Hematopoietic multipotent progenitor cell treated with erythropoietin and hydrocortisone succinate and interleukin-3 and kit ligand, for 6 days (in vitro differentiated cells): ENCODE measurements at places on chromosomes 12 and 14.

DNA sequence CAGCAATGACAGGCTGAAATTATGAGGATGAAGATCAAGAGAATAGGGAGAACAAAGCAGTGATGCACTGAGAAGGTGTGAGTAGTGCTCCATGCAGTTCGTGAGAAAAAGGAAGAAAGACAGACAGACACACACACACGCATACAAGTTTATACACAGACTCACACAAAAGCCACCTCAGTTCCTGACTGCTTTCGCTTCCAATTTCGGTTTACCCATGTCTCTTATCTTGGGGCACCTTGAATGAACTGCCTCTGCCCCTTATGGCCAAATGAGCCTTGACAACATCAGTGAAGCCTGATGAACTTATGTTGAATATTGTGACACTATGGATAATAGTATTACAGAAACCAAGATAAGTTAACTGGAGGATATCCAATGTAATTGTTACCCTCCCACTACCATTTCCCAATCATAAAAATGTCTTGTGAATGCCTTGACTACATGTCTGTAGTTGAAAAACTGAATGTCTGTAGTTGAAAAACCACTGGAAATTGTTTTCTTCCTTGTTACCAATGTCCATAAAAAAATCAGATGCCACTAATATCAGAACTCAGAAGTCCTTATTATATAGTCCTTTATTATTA lies 380.4 kb upstream of the DDHD1 start:
- no peak for DNase-seq

DNA sequence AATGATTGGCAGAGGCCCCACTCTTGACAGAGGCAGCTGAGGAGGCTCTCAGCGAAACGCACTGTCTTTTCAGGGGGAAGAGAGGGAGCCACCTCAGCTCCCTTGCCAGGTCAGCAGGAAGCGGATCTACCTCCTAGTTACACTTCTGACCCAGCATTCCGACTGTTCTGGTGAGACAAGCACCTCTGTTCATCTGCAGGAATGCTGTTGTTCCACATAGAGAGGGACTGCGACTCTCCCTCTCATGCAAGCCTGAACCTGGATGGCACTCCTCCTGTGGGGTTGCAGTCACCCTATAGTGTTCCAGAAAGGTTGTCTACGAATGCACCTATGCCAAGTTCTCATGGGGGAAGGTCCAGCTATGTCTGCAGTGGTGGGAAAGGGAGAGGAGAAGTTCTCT lies 37.1 kb upstream of the AEBP2 start:
- no peak for DNase-seq

DNA sequence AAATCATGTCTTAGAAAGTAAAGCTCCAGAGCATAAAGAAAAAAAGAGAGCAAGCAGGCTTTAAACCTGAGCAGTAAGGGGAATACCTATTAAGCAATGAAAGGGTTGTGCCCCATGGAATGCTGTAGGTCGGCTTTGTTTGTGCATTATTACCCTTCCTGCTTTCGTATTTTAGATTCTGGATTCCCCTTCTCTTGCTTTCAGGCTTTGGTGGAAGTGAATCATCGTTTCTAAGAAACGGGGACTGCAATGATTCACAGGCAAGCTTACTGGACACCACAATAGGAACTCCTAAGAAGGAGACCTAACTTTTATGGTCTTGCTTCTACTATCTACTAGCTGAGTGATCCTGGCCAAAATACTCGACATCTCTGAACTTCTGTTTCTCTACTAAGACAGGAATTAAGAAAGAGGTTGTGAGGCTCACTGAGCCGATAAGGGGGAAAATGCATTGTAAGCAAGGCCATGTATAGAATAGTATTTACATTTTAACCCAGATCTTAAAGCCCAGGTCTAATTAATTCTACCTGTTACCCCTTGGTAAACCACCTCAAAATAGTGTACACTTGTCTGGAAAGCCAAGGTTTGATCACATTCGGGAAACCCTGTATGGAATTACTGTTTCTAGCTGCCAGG lies 1.2 kb upstream of the BMAL2 start:
- peak; percentile 62 for DNase-seq

DNA sequence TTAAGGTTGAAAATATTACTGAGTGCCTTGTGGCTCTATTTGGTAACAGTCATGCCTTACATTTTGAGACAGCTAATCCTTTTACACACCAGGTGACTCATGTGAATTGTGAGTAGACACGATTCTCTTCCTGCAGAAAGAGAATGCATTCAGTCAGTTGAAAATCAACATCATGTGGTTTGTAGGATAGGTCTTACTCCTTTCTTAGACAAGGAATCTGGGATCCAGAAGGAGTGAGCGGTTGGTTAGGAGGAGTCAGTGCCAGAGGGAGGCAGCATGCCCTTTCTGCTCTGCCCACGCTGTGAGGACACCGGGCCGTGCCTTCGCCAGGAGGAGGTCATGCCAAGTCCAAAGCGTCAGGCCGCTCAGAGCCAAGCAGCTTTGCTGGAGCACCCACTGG lies 47.6 kb downstream of the TRAF3 start:
- DNase-seq: no peak

DNA sequence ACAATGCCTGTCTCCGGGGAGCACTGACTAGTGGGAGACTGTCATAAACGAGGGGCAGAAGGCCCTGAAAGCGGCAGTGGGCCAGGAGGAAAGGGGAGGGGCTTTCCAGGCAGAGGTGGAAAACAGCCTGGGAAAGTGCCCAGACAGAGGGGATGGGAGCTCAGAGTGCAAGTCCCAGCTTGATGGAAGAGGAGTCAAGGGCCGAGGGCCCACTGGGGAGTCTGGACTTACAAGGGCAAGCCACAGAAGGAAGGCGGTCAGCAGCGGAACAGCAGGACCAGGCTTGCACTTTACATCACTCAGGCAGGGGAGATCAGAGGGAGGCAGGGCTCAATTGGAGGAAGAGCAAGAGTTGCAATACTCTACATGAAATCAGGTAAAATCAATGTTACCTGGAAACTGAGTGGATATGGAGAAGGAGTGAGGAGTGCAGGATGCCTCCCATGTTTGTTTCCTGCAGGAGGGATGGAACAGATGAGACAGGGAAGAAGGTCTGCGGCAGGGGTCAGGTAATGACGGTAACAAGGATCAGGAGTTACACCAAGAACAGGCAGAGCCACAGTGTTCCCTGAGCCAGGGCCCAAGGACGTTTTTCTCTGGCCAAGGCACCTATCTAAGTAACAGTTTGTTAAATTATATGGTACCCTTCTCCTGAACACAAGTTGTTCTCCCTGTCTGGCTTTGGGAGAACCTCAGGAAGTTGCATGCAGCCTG lies 23.8 kb downstream of the PXN start:
- no peak for DNase-seq

GRCh38 chr12:54932038-54932437 lies 52.5 kb downstream of the TESPA1 start:
- peak; percentile 49 for DNase-seq

DNA sequence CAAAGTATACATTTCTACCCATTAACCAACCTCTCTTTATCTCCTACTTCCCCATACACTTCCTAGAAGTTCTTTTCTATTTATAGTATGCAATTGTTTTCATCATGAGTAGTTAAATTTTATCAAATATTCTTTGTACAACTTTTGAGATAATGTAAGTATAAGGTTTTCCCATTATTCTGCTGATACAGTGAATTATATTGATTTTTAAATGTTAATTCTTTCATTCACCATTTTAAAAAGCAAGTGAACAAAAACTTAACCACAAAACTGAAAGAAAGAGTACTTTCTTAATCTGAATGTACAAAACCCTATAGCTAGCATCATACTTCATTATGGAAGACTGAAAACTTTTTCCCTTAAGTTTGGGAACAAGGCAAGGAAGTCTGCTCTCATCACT lies 9.5 kb upstream of the SLCO1B3 start:
- DNase-seq: no peak

GRCh38 chr12:4202487-4202886 lies 71.1 kb upstream of the CCND2 start:
- DNase-seq: peak; percentile 38

DNA sequence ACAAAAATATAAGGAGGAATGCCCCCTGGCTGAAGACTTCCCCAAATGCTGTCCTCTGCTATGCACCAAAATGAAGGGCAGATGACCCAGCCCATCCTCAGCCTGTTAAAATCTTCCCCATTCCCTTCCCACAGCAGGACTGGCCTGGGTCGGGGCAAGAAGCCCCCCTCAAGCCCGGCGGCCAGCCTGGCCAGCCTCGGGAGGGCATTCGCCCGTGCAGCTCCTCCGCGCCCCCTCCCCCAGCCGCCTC lies 413 bp downstream of the RARG start:
- no peak for DNase-seq

- DNase-seq: peak; percentile 23
Measured at GRCh38 chr12:14885718-14886221, at the start of gene MGP. TSS of gene MGP (minus strand) at chr12:14885854. CDS start at chr12:14885791, 63 bp downstream.

DNA sequence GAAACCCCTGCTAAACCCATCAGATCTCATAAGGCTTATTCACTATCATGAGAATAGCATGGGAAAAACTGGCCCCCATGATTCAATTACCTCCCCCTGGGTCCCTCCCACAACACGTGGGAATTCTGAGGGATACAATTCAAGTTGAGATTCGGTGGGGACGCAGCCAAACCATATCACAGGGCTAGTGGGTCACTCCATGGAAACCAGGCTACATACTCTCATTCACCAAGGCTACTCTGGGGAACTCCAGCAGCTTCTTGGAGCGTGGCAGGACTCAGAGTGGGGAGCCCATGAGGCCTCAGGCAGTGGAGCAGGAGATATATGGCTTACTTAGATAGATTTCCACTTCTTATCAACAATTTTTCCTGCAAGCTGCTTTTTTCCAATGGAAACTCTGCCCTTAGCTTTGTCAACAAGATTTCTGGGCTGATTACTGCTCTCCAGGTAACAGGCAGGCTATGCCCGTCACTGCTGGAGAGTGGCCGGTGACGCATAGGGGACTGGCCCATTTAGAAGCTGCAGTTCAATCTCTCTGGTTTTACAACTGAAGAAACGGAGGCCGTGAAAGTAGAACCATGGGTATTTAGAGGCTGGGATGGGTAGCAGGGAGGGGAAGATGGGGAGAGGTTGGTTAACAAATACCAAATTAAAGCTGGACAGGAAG lies 16.5 kb downstream of the VDR start:
- DNase-seq: no peak

GRCh38 chr12:179131-179884 lies 34.6 kb downstream of the SLC6A12 start:
- peak; percentile 42 for DNase-seq

DNA sequence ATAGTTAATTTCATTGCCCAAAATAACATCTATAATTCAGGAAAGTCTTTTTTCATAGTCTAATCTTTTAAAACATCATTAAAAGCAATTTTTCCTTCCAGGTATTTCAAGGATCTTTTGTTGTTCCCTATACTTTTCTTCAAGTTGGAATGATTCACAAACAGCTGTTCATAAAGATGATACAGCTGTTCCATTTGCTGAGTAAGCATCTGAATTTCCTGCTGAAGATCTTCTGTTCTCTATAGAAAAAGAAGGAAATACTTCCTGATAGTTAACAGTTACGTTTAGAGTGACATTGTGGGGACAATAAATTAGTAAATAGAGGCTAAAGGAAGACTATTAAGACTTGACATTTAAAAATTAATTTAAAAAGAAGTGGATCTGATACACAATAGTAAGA lies 30.3 kb upstream of the ESR2 start:
- no peak for DNase-seq

- DNase-seq: peak; percentile 69
Measured at GRCh38 chr14:34368115-34368970, 93.7 kb downstream of the SPTSSA start.

- peak; percentile 50 for DNase-seq
Measured at GRCh38 chr14:106129274-106129673, 602.9 kb downstream of the TMEM121 start.

DNA sequence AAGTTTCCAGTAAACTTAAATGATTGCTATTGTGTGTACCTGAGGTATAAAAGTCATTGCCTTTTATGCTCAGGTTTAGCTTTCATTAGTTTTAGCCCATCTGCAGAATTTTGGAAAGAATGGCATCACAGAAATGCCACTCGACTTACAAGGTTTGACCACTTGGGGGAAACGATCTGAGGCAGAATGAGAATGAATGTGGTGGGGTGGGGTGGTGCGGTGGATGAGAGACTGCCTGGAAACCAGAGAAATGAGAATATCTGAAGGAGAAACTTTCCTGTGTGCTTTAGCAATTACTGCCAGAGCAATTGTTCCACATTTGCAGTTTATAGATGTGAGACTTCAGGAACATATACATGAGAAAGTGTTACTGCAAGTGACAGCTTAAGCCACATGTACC lies 225.4 kb upstream of the PDE3A start:
- DNase-seq: peak; percentile 5

- no peak for DNase-seq
Measured at GRCh38 chr14:98916476-98916875, 355.5 kb downstream of the BCL11B start.

DNA sequence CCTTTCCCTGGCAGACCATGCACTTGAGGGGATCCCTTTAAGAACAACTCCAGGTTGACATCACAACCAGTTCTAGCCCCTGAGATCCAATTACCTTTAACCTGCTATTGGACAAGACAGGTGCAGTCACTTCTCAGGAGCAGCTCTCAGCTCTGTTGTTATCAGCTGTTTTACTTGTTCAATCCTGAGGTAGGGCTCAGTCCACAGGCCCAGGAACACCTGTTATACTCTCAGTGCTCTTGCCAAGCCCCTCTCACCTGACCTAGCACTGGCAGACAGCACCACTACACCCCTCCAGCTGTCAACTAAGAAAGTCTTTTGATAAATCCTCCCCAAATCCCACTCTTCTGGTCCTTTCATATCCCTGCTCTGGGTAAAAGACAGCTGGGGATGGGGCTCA lies 163.9 kb upstream of the TMTC2 start:
- DNase-seq: no peak

GRCh38 chr12:51171884-51172514 lies 936 bp downstream of the TFCP2 start:
- DNase-seq: peak; percentile 39

- DNase-seq: peak; percentile 75
Measured at GRCh38 chr12:108495054-108495453, 20.0 kb upstream of the FICD start.

DNA sequence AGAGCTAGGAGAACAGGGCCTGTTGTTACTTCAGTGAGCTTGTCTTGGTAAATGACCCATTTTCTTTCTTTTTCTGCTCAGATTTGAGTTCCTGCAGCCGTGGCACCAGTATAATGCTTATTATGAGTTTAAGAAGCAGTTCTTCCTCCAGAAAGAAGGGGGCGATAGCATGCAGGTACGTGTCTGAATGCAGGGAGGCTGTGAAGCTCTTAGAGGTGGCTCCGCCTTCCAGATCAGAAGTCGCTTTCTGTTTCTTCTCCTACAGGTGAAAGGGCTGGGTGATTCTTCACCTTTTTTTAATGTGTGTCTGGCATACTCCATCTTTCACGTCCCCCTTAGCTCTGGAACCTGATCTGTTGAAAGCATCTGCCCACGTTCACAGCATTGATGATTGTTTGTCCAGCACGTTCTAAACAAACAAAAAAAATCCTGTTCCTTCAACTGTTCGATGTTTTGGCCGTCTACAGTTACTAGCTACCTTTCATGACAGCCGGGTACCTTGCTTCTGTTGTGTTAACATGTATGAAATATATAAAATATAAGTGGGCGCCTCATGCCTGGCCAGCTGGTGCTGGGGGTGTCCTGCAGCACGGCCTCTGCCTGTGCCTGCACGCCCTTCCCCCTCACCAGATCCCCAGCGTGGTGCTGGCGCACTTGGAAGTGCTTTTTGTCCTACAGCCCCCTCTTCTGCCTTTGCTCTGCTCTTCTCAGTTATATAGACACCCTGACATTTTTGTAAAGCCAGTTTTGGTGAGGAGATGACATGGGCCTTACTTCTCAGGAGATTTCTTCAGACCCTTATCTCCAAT lies 44.6 kb downstream of the SFSWAP start:
- DNase-seq: peak; percentile 71

- DNase-seq: no peak
Measured at GRCh38 chr12:52514471-52515318, 5.5 kb downstream of the KRT5 start.

- DNase-seq: peak; percentile 61
Measured at GRCh38 chr12:133129368-133130037, 571 bp downstream of the ZNF891 start.
